ENCODE measurements at places on chromosomes 7 and 10.

GRCh38 chr10:61897671-61898434, 3.6 kb upstream of the ARID5B start:
- DNase-seq: peak; percentile 43

DNA sequence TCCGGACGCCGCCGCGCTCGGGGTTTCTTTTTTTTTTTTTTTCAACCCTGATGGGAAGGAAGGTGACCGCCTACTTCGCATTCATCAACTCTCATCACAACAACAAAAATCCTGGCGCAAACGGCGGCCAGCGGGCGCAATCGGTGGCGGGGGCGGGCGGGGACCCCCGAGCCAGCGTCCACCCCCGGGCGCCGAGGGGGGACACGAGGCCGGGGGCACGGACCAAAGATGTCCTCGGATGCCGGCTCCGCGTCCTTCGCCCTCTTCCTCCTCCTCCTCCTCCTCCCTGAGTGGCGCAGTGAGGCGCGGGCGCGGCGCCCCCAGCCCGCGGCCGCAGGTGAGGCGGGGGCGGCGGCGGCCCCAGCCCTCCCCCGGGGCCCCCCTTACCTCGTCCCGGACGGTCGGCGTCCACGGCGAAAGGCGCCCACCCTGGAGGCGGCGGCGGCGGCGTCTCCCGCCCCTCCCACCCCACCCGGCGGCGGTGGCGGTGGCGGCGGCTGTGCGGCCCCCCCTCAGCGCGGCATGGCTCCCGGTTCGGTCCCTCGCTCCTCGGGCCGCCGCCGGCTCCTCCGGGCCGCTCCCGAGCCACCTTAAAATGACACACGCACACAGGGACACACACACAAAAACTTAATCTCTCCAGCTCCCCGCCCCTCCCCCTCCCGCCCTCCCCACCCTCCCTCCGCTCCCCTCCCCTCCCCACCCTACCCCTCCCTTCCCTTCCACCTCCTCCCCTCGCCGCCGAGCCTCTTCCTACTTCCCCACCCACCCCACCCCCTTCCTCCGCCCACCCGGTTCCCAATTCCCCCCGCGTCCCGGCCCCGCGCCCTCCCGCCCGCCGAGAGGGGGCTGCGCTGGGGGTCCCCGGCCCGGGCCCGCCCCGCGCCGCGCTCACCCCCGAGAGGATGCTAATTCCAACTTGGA, at the start of gene CTBP2:
Gene CTBP2 (minus strand): TSS at position 632 of the 924 bp plus-strand sequence.
- DNase-seq: peak; percentile 28

- DNase-seq: no peak
Measured at GRCh38 chr10:14146025-14146424, 184.7 kb downstream of the FRMD4A start.

GRCh38 chr7:154373956-154374355, 321.8 kb downstream of the DPP6 start:
- no peak for DNase-seq

DNA sequence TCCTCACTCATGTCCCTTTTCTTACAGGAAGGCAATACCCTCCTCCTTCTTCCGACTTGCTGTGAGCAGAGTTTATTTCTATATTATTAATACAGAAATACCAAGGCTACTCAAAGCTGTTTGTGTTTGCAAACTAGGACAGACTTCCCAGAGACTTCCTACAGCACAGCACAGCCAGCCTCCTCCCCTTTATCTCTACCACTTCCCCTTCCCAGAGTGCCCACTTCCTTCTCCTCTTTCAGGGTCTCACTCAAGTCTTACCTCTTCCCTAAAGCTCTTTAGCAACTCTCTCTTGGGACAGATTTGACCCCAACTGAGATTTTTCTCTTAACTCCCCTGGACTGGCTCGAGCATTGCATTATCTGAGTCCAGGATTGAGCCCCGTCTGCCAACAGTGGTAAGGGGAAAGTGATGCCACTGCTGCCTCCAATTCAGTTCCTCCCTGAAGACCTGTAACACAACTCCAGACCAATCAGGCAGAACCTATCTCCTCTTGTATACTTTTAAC, 5.5 kb upstream of the LRGUK start:
- no peak for DNase-seq

- DNase-seq: peak; percentile 31
Measured at GRCh38 chr7:106814887-106815286, 50.2 kb upstream of the PIK3CG start.
